ENCODE measurements at places on chromosomes 7 and 10. TPM values are rescaled to one million over a fixed set of nuclear protein-coding genes. Genes with fewer than 3 reads are reported as not detected.

GRCh38 chr10:14700546-14700945, 74.2 kb downstream of the FAM107B start:
- DNase-seq: no peak
- no peak overlapping the region for H3K4me3 ChIP-seq
- H3K27me3 ChIP-seq: no peaks in the 10 kb centered on the region
- H3K36me3 ChIP-seq: no peaks in the 10 kb centered on the region
- H3K4me1 ChIP-seq: no peaks in the 10 kb centered on the region
- no peak overlapping the region for H3K27ac ChIP-seq

DNA sequence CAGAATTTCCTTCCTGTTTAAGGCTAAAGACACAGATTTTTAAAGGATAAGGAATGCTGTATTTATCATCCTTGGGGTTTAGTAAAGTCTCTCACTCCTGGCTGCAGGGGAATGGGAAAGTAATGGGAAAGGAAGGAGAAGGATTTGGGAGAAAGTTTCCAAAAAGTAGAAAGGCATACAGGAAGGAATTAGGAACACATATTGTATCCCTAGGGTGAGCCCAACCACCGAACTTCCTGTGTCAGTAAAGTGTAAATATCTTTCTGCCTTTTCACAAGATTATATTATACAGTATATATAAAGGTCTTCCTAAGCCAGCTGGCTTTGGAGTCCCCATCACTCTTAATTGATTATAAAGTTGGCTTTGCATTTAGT, 12.0 kb upstream of the UBE2D1 start:
- H3K36me3 ChIP-seq: no peaks in the 10 kb centered on the region
- H3K4me1 ChIP-seq: peaks cover 6% of the 10 kb centered on the region
- H3K27me3 ChIP-seq: no peaks in the 10 kb centered on the region
- no peak for DNase-seq

DNA sequence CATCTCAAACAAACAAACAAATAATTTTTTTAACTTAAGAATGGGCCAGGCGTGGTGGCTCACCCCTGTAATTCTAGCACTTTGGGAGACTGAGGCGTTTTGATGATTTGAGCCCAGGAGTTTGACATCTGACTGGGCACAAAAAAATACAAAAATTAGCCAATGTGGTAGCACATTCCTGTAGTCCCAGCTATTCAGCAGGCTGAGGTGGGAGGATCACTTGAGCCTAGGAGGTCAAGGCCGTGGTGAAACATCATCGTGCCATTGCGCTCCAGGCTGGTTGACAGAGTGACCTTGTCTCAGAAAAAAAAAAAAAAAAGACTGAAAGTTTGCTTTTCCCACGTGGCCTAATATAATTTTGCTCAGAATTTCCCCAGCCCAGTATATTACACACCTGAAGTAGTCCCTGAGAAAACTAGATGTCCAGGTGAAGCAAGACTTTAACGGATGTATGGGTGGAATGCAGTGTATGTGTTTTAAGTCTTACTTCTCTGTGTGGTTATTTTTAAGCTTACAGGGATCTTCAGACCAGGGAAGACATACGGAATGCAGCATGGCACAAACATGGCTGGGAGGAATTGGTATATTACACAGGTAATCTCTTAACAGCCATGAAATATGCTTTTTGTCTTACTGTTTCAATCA, 32.6 kb downstream of the NIPSNAP2 start:
- DNase-seq: no peak
- H3K27ac ChIP-seq: no peak overlapping the region
- no peaks in the 10 kb centered on the region for H3K4me1 ChIP-seq
- no peak overlapping the region for H3K4me3 ChIP-seq
- no peaks in the 10 kb centered on the region for H3K27me3 ChIP-seq

DNA sequence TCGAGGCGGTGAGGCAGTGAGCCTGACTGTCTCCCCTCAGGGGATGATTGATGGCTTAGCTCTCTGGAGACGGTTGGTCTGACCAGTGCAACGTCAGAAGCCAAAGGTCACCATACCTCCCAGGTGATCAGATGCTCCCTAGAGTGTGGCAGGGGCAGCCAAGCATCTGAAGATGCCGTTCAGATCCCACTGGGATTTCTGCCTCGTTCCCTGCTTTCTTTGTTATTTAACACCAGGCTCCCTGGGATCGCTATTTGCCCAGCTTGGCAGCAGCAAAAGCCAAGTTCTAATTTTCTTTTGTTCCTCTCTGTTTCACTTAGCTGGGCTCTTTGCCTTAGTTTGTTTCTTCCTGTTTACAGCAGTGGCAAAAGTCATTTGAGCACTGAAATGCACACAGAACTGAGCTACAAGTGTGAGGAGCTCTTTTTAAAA, 53.5 kb upstream of the SVIL start:
- H3K27ac ChIP-seq: no peak overlapping the region
- peaks cover 25% of the 10 kb centered on the region for H3K4me1 ChIP-seq
- H3K4me3 ChIP-seq: no peak overlapping the region
- no peaks in the 10 kb centered on the region for H3K36me3 ChIP-seq
- no peak for DNase-seq
- H3K27me3 ChIP-seq: no peaks in the 10 kb centered on the region

- no peaks in the 10 kb centered on the region for H3K36me3 ChIP-seq
- no peak for DNase-seq
- peaks cover 46% of the 10 kb centered on the region for H3K4me1 ChIP-seq
- no peaks in the 10 kb centered on the region for H3K27me3 ChIP-seq
These were observed 9.1 kb upstream of the XPNPEP1 start for GRCh38 chr10:109932391-109932790.

GRCh38 chr10:84176351-84176750, 2.8 kb downstream of the GPR15LG start:
- H3K27me3 ChIP-seq: no peaks in the 10 kb centered on the region
- peaks cover 29% of the 10 kb centered on the region for H3K4me1 ChIP-seq
- DNase-seq: no peak
- H3K36me3 ChIP-seq: no peaks in the 10 kb centered on the region
- peak overlapping the region; percentile 5 for H3K27ac ChIP-seq

DNA sequence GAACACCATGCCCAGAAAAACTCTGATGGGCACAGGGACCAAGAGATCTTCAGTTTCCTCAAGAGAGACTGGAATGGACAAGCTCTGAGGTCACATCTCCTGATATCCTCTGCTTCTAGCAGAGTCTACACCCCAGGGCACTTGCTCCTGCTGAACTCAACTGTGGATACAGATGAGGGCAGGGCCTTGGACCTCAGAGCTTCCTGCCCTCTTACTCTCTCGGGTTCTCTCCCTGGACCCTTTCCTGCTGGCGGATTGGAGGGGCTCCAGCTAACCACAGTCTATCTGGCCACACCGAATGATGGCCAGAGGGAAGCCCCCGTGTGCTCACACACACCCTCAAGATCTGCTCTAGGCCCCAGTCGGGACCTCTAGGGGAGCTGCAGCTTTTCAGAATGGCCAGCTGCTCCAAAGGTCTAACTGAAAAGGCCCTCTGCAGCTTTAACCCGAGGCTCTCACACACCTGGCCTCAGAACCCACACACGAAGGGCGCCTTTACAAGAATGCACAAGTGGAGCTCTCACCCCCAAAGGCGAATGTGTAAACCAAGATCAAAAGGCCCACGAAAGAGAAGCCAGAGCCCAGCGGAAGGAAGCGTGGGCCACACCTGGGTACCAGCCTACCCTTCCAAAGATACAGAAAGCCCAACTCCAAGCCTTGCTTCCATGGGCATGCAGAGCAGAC, 65.5 kb downstream of the FAM53B start:
- H3K27me3 ChIP-seq: no peaks in the 10 kb centered on the region
- no peaks in the 10 kb centered on the region for H3K36me3 ChIP-seq
- peaks cover 96% of the 10 kb centered on the region for H3K4me1 ChIP-seq
- DNase-seq: peak; percentile 76
- peak overlapping the region; percentile 38 for H3K4me3 ChIP-seq

GRCh38 chr10:75211007-75211691, 553 bp downstream of the VDAC2 start:
- DNase-seq: peak; percentile 24
- H3K4me3 ChIP-seq: peak overlapping the region; percentile 89
- H3K27ac ChIP-seq: peak overlapping the region; percentile 98
- no peaks in the 10 kb centered on the region for H3K27me3 ChIP-seq
- peaks cover 22% of the 10 kb centered on the region for H3K36me3 ChIP-seq

DNA sequence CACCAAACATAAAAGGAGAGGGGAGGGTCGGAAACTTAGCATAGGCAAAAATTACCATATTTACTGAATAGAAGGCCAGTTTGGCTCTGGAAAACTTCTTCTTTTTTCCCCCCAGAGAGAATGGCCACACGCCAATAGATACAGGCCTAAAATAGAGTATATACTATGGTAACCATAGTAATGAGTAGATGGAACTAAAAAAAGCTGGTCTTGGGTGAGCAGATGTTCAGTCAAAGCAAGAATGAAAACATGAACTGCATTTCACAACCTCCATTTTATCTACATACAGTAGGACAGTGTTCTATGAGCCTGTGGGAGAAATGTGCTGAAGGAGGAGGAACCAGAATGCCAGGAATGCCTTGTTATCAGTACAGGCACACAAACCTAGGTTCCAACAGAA, 141.7 kb upstream of the SEMA3A start:
- DNase-seq: no peak
- no peaks in the 10 kb centered on the region for H3K27me3 ChIP-seq
- H3K4me3 ChIP-seq: no peak overlapping the region
- H3K27ac ChIP-seq: no peak overlapping the region
- no peaks in the 10 kb centered on the region for H3K4me1 ChIP-seq

DNA sequence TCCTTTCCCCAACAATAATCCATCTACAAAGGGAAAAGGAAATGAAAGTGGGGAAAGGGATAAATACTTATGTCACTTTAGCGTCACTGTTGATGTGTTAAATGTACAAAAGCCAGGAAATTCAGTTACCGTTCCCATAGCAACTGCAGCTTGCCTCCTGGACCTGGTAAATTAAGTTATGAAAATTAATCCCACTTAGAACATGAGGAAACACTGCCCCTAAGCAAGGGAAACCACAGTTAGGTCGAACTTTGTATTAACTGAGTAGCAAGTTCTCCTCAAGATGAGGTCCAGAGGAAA, 338.2 kb upstream of the AOAH start:
- H3K27ac ChIP-seq: no peak overlapping the region
- DNase-seq: no peak
- no peaks in the 10 kb centered on the region for H3K4me1 ChIP-seq
- H3K27me3 ChIP-seq: no peaks in the 10 kb centered on the region

- H3K4me1 ChIP-seq: no peaks in the 10 kb centered on the region
- H3K4me3 ChIP-seq: no peak overlapping the region
- no peak overlapping the region for H3K27ac ChIP-seq
- no peaks in the 10 kb centered on the region for H3K27me3 ChIP-seq
- no peaks in the 10 kb centered on the region for H3K36me3 ChIP-seq
These were observed 149.4 kb upstream of the PFKP start for GRCh38 chr10:2917926-2918325.

Gene STEAP1B
- 0.20 TPM for total RNA-seq

Gene OR6V1
- total RNA-seq: not detected

Gene CHAT
- total RNA-seq: not detected

Gene CALY
- total RNA-seq: 1.3 TPM

Gene ANKRD30A
- not detected for total RNA-seq

Gene COL13A1
- total RNA-seq: not detected

Gene UPP1
- total RNA-seq: 93.1 TPM

Gene ZCCHC24
- total RNA-seq: 0.83 TPM

Gene PAPOLB
- not detected for total RNA-seq

Gene ANTXRL
- total RNA-seq: not detected

Gene CALCR
- not detected for total RNA-seq

Gene EBLN1
- not detected for total RNA-seq

Gene CDHR1
- total RNA-seq: 1.4 TPM

Gene OR2A42
- not detected for total RNA-seq

Gene COL28A1
- not detected for total RNA-seq
